Thoracic aorta (tissue), 2 donors: ENCODE measurements at places on chromosomes 3 and 15.
A peak's percentile ranks its signal among the peaks of the same experiment; 100 is the strongest.

- no peak for DNase-seq
These were observed 306.2 kb upstream of the ATP11B start for GRCh38 chr3:182487143-182487542.

- DNase-seq = no peak
These were observed 16.0 kb upstream of the WDR49 start for GRCh38 chr3:167669699-167670098.

DNA sequence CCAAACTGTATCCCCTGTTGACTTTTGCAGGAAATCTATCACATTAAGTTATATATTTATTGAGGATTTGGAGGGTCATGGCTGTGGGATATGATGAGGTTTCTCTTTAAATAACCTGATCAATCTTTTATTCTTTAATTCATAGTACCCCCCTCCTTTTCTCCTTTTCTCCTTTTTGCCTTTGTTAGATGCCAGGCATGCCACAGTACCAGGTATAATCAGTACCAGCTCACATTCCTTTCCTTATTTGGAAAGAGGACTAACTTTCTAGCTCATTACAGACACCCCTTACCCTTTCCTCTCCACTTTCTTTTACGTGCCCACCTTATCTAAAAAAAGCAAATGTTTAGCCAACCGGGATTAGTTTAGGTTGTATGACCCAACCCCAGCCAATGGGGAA lies 326.4 kb upstream of the NAALADL2 start:
- DNase-seq = no peak

DNA sequence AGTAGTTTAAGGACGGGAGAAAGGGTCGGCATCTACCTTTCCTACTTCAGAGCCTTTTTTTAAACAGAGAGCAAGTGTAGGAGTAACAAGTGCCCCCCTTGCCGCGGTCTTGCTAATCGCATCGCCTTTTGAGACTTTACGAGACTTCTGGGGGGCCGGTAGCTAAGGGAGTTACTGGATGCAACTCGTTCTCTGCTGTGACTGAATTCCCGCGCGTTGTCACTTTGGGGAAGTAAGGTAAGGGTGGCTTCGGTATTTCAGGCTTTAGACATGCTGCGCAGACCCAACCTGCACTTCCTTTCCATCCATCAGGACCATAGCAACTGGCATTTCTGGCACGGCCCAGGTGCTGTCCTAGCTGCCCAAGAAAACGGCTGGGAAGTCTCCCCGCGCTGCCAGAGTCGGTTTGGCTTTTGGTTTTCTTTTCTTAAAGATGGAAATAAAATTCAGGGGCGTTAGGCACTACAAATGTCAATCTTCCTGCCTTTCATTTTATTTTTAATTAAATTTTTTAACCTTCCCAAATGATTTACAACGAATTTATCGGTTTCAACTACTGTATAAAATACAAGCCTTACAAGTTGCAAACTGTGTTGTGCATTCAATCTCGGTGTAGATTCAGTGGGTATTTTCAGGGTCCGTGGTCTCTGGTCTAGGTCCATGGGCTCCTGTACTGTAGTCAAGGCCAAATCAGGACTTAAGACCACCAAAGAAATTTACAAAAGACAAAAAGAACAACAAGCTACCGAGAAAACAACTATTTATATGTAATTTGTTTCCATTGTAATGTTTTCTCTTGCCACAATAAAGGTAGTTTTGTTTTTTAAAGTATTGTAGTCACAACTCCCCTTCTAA lies 3.5 kb downstream of the MECOM start:
- DNase-seq = no peak

DNA sequence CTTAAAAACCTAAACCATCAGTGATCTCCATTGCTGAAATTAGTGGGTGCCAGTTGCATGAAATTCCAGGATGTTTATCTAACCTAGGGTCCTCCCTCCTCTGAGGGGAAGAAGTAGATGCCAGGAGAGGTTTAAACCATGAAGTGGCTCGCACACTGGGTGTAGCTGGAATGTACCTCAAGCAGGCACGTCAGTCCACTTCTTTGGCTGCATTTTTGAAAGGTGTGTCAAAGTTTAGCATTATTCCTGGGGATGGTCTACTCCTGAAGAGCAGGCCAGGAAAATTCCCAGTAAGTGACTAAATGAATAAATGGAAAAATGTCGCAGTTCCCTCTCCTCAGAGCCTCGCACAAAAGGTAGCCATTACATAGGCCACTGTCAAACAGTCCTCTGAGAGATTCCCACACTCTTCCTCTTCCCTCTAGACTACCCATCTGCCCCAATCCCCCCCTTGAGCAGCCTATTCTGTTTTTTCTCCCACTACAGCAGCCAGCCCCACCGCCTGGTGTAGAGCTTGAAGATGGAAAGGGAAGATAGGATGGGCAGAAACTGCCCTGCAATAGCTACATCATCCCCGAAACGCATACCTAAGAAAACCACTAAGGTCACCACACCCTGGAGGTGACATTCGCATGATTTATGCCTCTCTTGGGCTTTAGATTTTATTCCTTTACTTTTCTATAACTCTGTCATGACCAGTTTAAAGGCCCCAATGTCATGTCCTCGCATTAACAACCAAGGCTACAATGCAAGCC lies 655 bp upstream of the TMOD3 start:
- no peak for DNase-seq

- DNase-seq = no peak
These were observed 84.0 kb upstream of the HERC1 start for GRCh38 chr15:63917588-63918316.

DNA sequence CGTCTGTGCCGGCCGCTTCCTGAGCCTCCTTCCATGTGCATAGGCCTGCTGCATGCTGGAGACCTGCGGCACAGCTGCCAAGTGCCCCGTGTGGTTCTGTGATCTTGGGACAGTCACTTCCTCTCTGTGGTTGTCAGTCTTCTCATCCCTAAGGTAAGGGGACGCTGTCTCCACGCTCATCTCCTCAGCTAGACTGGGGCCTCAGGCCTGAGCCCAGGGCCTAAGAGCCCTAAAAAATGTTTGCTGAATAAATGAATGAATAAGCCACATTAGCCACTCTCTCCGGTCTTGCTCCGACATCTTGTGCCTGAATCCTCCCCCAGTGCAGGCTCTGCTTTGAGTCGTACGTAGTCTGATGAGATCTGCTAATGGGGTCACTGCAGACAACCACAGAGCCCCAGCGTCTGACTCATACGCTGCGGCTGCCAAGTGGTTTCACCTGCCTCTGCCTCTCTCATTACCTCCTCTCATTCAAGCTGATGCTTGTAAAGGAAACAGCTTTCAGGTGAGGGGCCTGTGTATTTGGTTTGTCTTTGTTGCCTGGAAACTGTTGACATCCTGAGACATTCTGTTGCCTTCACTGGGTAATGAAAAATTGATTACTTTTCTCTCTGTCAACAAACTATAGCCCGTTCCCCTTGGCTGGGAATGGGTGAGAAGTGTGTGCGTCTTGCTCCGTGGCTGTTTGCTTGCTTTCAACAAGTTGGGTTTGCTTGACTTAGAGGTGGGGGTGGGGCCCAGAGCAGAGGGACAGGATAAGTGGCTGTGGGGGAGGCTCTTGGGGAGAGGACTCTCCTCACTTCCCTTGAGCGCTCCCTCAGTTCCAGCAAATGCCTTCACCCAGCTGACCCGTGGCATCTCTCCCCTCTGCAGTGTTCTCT lies 15.9 kb downstream of the RPLP1 start:
- no peak for DNase-seq

GRCh38 chr3:47899495-47900108 lies 96.7 kb downstream of the DHX30 start:
- DNase-seq = no peak

- peak; percentile 19 for DNase-seq
These were observed 46.9 kb downstream of the CHRD start for GRCh38 chr3:184426691-184427141.

- DNase-seq = no peak
These were observed 43.0 kb upstream of the SLC41A3 start for GRCh38 chr3:126126811-126127431.

- DNase-seq = peak; percentile 32
These were observed 1.6 kb upstream of the NTRK3 start for GRCh38 chr15:88258093-88258641.

- DNase-seq = no peak
These were observed 1350.7 kb downstream of the ZPLD1 start for GRCh38 chr3:103785537-103785936.

DNA sequence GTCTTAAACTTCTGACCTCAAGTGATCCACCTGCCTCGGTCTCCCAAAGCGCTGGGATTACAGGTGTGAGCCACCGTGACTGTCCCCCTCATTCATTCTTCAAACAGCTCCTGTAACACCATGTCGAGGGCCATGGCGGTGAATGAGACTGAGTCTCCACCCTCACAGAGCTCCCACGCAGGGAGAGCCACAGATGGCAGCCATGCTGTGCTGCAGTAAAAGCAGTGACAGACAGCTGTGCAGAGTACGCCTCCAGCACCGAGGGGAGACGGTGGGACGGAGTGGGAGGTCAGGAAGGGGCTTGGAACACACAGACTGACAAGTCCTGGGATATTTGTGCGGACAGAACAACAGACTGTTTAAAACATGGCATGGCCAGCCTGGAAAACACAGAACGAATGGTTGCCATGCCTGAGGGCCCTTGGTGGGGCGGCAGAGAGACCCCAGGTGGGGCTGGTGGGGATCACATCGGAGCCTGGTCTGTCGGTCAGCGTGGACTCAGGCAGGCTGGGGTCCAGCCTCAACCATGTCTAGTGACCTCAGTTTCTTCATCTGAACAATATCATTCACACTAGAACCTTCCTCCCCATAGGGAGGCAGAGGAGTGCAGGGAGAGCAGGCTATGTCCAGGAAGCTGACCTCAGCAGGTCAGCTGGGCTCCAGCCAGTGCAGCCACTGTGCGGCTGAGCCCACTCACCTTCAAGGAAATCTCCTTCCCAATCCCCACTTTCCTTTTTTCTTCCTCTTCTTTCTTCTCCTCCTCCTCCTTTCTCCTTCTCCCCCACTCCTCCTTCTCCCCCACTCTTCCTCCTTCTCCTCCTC lies 20.6 kb upstream of the LCTL start:
- no peak for DNase-seq

- no peak for DNase-seq
These were observed 75.0 kb downstream of the SEMA5B start for GRCh38 chr3:122952520-122952919.

- DNase-seq = no peak
These were observed 99.6 kb upstream of the UBE2E1 start for GRCh38 chr3:23706111-23706510.

DNA sequence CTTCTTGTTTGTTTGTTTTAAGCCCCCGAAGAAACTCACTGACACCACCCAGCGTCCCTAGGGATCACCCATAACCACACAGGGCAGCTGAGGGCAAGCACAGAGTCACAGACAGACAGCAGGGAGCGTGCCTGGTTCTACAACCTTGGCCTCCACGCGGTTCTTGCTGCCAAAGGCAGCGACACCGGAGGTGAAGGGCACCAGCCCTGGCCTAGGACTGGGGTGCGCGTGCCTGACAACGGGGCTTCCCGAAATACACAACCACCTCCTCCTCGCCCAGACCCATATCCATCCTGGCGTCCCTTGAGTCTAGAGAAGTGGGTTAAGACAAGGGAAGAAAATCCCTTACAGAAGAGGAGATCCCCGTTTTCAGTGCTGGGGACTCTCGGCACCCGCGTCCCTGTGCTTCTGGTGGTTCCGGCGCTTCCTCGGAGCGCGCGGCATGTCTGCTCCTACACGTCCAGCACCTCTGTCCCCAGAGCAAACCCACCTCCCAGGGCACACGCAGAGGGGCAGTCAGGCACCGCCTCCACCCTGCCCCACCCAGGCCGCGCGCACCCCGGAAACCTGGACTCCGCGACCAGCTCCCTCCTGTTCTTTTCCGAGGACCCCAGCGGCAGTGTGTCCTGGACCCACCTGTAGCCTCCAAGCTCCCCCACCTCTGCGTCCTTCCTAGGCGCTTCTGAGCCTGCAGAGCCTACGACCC lies 911 bp downstream of the RFTN1 start:
- no peak for DNase-seq

- DNase-seq = no peak
These were observed 955.3 kb downstream of the EPHA3 start for GRCh38 chr3:90062631-90063200.

DNA sequence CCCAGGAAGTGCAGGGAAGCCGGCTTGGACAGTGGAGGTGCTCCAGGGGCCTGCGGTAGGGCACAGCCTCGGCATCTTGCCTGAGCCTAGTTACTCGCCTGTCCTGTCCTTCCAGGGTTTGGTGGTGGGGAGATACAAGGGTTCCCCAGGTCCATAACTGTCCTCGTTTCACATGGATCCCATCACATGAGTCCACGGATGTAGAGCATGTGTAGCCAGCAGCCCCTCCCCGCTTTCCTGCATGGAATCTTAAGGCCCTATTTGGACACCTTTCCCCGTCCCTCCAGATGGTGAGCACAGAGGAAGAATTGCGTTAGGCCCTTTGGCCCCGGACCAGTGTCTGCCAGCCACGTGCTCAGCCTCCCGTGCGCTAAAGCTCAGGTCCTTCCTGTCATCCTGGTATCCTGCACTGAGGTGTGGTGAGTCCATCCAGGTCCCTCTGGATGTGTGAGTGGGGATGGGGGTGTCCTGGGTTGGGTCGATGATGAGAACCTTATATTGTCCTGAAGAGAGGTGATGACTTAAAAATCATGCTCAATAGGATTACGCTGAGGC lies 230.4 kb downstream of the SNRPN start:
- DNase-seq = no peak

- DNase-seq = no peak
These were observed 366.3 kb downstream of the IL20RB start for GRCh38 chr3:137324114-137324513.

DNA sequence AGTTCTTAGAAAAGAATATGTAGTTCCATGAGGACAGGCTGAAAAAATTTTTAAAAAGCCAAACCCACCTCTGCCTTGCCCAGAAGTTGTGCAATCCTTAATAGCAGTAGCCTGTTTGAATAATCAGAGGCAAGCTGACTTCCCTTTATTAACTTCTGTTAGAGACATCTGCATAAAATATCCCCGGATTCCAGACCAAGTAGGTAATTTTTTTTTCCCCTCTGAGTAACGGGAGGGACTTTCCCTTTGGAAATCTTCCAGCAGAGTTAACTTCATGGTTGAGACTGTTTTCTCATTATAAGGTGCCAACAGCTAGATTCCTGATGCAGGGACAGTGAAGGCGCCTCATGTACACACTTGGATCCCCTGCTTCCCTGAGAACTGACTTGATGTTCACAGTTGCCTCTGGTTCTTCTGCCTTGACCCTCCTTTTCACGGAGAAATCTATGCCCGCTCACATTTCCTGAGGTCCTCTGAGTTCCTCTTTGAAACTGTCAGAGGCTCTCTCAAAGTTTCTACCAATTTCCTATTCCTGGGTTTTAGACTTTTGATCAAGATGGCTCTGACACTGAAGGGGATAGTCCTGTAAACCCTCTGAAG lies 227.6 kb upstream of the BHLHE40 start:
- no peak for DNase-seq

- no peak for DNase-seq
These were observed 45.0 kb downstream of the RFTN1 start for GRCh38 chr3:16468336-16469098.

DNA sequence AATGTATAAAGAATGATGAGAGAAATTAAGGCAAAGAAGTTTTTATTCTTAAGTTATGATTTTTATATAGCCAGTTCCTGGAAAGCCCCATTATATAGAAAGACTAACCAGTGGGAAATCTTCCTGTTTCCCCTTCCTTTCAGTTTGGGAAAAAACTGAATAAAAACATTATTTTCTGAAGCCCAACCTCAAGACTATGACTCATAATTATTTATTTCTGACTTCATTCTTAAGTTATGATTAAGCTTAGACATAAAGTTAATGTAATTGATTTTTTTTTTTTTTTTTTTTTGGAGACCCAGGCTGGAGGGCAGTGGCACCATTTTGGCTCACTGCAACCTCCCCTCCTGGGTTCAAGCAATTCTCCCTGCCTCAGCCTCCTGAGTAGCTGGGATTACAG lies 55.8 kb downstream of the TRPC1 start:
- no peak for DNase-seq
